ENCODE measurements at places on chromosomes 11 and 22.

DNA sequence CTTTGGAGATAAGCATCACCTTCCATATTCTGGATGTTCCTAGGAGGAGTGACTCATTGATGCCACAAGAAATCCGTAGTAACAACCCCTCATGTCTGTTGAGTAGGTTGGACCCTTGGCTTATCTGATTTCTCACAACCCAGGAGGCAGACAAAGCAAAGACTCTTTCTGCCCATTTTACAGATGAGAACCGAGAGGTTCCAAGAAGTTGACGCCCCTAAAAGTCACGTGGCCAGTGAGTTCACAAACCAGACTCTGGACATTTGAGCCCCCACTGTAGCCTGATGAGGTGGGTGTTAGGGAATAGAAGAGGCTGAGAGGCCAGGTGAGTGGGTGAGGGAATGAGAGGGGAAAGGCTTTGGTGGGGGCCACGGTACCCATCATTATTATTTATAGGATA, 70.3 kb downstream of the TSPAN18 start:
- no peak for DNase-seq

DNA sequence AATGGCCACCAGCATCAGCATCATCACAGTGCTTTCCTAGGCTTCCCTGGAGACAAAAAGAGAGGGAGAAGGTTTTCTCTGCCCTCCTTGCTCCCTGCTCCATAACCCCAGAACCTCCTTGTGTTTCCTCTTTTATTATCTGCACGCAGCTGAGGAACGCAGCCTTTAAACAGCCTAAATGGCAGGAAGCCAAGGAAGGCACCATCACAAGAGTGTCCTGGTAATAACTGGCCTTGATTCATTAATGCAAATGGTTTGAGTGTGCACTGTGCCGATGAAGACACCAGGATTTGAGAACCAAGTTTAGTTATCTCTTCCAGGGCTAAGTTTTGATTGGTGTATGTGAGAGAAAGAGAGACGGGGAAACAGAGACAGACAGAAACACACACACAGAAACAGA, 29.4 kb upstream of the DRD2 start:
- DNase-seq: no peak

DNA sequence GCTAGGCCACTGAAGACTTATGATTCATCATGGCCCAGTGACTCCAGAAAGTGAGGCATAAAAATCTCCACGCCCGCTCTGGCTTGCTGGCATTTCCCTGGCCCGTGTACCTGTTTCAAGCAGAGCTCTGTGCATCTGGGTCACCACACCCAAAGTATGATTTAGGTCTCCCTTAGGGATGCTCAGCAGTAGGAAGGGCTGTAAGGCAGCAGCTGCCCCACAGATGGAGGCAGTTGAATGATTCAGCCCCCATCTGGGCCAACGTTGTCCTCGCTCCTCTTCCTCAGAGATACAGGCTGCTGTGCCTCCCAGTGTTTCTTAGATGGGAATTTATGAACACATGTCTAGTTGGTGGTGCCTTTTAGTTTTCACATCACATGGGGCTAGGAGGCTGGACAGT, 21.6 kb downstream of the GPR83 start:
- DNase-seq: no peak

DNA sequence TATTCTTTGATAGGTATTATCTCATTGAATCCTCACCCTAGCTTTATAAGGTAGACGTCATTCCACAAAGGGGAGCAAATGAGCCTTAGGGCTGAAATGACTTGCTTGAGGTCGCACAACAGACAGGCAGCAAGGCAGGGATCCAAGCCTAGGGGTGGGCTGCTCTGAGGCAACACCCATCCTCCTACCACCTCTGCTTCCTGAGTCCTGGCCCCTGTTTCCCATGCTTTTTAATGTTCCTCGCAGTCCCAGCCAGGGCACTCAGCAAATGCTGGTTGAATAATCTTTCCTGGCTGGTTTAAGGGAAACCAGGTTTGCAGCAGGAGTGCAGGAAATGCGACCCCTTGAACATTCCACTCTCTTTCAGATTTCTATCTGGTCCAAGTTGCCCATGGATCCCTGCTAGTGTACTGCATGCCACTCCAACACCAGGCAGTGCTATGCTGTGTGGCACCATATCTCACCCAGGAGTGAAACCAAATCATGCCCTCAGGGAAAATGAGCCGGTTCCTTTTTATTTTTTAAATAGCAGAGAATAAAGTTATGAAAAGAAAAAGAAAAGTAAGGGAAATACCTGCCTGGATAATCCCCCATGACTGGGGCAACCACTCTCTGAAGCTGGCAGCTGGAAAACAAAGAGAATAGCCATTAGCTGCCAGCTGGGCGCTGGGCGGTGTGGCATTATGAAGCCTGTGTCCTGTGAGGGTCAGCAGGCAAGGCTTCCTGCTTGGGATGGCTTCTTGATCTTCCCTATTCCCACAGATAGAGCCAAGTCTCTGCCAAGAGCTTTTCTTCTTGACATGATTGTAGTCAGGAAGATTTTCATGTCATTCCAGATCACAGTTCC, 21.8 kb downstream of the MICAL2 start:
- DNase-seq: no peak

- no peak for DNase-seq
Measured at GRCh38 chr22:30159561-30160353, 79.5 kb downstream of the HORMAD2 start.

DNA sequence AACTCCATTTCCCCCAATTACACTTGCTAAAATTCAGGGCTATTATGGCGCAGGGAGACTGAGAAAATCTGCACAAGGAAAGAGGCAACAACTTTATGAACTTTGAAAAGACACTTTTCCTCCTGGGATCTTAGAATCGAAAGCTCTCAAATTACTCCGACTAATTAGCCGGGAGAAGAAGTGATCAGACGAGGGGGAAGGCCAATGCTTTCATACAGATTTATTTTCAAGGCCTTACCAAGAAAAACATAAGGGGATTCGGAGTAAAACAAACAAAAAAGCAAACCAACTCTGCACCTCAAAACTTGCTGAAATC, 1.6 kb downstream of the PAX6 start:
- DNase-seq: no peak
